ENCODE measurements at places on chromosomes 11 and 22.
A peak's percentile ranks its signal among the peaks of the same experiment; 100 is the strongest.

DNA sequence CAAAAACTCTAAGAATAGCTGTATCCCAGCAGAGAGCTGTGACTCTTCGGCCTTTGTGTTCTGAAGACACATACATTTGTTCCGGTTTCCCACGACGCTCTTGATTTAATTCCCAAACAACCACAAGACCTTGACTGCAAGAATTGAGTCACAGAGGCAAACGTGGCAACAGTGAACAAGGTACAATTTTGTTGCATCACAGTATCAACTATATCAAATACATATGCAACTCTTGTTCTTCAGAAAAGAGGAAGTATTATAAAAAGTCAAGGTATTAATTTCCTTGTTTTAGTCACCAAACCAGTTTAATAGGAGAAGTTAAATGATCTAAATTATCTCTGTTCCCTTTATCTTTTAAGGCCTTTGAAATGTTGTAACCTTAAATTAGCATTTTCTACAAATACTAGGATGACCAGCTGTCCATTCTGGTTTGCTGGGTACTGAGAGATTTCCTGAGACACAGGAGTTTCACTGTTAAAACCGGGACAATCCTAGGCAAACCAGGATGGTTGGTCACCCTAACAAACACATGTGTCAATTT, 11.1 kb downstream of the HPS5 start:
- peak; percentile 37 for DNase-seq

DNA sequence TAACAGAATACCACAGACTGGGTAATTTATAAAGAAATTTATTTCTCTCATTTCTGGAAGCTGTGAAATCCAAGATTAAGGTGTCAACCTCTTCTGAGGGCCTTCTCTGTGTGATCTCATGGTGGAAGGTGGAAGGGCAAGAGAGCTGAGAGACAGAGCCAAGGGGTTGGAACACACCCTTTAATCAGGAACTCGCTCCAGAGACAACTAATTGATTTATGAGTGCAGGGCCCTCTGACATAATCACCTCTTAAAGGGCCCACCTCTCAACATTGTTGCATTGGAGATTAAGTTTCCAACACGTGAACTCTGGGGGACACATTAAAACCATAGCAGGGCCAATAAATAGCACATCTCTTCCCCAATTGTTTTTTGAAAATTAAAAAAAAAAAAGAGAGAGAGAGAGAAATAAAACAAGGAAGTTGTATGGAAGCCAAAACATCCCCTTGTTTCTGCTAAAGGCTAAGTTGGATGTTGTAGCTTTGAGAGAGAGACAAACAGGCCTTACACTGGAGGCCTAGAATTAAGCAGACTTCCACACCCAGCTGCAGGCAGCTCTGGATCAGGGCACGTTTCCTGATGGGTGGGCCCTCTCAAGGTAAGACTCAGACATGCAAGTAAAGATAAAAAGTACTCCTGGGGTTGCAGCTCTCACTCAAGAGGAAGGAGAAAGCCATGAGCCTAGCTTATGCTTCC, 64.1 kb upstream of the BIRC3 start:
- DNase-seq: no peak

DNA sequence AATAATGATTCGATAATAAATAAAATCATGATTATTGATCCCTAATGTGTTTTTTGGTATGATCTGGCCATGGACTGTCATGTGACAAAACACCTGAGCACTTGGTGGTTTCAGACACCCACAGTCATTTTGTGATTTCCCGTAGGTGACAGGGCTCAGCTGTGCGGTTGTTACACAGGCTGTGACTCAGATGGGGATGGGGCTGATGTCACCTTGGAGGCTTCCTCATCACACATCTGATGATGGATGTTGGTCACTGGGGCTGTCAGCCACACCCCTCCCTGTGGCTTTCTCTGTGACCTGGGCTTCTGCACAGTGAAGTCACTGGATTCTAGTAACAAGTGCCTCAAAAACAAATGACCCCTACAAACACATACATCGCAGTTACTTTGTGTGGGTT, 995.1 kb downstream of the BRD1 start:
- no peak for DNase-seq

DNA sequence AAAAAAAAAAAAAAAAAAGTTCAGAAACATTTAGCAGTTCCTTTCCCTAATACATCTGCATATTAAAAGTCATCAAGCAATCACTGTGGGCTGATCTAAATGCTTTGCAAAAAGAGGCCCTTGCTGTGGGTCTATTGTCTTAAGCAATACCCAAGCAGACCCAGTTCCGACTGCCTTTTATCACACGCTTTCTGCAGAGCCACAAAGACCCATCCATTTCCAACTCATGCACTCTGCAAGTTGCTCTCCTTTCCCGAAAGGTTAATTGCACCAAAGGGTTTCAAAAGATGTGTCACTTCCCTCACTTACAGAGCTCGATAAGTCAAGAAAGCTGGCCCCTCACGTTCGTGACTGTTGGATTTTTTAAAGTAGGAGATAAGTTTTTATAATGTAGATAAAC, 138.9 kb downstream of the MPPED1 start:
- DNase-seq: no peak

GRCh38 chr11:61951484-61952135, 1.5 kb downstream of the BEST1 start:
- no peak for DNase-seq

DNA sequence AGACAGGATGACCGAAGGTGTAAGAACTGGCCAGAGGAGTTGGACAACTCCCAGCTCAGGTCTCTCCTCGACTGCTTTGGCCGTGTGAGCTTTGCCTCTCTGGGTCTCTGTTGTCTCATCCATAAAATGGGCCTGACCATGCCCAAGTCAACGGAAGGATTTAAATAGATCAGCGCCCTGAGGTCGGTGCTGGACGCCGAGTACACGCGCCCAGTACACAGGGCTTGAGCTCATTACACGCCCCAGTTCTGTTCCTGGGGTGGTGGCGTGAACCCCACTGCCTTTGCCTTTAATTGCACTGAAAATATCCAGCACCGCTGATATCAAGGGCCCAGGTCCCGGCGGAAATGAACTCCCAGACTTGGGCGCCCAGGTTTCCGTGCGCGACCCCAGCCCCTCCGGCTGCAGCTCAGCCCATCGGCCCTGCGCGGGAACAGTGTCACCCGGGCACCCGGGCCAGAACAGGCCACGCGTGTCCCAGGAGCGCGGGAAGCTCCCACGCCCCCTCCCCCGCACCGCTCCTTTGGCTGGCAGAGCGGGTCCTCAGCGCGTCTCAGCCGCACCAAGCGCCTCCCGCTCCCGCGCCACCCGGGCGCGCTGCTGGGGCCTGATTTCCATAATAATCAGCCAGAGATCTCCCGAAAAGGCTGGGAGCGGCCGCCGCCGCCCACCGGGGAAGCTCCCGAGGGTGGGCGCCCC, 42.2 kb downstream of the CYTH4 start:
- no peak for DNase-seq

DNA sequence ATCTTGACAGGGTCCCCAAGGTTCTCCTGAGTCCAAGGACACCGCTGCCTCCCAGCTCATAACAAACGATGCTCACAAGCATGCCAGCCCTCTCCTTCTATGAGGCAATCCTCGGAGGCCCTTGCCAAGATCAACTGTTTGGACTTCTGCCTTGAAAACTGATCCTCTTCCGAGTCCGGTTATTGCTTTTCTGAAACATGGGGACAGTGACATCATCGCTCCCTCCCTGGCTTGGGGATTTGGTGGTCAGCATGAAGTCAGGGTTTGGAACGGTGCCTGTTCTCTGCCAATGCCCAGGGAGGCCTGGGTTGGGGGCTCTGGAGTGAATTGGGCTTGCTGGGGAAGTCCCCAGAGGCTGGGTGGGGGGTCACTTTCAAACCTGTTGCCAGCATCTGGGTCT, 149.3 kb downstream of the FBXO7 start:
- DNase-seq: no peak
